ENCODE measurements at places on chromosomes 11 and 22.

DNA sequence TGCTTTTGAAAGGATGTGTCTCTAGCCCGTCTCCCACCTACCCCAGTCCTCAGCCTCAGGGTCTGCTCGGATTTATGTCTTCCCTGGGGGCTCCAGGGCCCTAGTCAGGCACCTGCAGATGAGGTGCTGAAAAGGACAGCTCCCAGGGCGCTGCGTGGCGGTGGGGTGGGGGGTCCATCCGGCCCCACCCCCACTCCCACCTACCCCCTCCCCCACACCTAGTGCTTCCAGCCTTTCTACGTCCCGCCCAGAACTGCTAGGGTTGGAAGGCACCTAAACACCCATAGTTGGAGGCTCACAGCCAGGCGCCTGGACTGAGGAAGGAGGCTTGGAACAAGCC lies 1.4 kb upstream of the ROBO3 start:
- no peak for DNase-seq

- DNase-seq, result no peak
Measured at GRCh38 chr11:72203163-72203562, 11.2 kb downstream of the FOLR1 start.

- DNase-seq, result no peak
Measured at GRCh38 chr22:41976961-41977566, 7.8 kb downstream of the SEPTIN3 start.

DNA sequence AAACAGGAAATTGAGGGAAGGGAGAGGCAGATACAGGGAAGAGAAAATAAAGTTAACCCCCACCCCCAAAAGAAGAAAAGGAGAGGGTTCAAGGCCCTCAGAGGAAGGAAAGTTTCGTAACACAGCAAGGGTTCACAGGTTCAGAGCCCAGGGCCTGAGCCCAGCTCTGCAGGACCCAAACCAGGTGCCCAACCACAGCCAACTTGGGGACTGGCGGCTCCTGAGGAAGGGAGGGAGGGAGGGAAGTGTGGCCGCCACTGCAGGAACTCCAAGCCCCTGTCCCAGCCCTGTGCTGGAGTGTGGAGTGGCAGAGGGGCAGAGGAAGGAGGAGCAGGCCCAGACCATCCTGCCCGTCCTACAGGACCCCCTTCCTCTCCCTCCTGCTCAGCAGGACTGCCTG lies 59.2 kb downstream of the ELFN2 start:
- DNase-seq, result no peak

GRCh38 chr11:24734742-24735237 lies 237.9 kb downstream of the LUZP2 start:
- DNase-seq, result no peak

- DNase-seq, result peak; percentile 10
Measured at GRCh38 chr11:86249307-86250098, 5.0 kb downstream of the EED start.

DNA sequence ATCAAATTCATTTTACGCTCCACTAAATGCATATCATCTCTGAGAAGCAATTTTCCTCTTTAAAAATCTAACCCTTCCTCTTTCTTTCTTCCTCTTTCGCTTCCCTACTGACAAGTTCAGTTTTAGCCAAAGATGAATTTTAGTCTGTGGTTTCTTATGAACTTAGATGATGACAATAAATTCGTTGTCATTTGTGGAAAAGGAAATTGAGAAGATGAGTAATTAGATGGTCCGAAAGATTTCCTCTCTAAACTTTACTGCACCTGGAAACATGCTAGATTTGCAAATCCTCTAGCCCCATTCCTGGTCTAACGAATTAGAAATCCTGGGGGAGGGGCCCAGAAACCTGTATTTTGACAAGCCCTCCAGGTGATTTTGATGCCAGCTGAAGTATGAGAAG lies 855.4 kb upstream of the CHORDC1 start:
- no peak for DNase-seq

GRCh38 chr22:24189249-24190158 lies 8.2 kb downstream of the SUSD2 start:
- peak; percentile 61 for DNase-seq

DNA sequence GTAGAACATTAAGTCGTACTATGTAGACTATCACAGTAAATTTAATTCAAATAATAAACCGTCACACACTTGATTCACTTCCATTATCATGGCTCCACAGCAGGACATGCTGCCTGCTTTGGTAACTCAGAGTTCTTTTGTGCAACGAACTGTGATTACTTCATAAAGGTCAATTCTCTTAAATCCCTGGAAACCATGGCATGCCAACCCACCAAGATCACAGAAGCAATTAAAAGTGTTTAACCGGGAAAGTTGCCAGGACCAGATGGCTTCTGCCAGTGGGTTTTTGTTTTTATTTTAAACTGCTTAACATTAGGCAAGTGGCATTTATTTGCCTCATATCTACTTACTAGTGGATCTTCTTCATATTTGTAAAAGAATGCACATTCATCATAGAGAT lies 1162.1 kb downstream of the DLG2 start:
- DNase-seq, result no peak

DNA sequence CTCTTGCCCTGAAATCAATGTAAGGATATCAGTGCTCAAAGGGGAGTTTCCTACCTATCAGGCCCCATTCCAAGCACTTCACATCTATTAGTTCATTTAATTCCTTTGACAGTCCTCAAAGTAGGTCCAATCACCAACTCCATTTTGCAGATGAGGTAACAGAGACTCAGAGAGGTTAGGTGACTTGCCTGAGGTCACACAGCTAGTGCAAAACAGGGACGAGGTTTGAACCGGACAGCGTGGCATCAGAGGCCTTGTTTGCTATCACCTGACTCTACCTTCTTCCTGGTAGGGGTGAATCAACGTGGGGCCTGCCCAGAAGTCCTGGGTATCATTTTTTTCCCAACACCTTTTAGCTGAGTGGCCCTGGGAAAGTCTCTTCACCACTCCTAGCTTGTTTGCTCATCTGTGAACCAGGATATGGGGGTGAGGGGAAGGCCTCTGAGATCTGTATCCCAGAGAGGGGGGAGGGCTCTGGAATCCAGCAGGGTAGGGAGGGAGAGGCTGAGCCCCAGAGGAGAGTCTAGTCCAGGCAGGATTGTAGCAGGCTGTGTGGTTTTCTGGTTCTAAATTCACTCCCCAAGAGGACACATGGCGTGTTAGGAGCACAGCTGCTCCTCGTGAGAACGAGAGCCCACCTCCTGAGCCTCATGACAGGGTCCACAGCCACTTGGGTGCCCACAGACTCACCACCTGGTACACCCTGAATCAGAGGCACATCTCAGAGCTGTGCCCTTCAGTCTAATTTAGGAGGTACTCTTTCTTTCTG lies 174.7 kb downstream of the MN1 start:
- DNase-seq, result no peak

DNA sequence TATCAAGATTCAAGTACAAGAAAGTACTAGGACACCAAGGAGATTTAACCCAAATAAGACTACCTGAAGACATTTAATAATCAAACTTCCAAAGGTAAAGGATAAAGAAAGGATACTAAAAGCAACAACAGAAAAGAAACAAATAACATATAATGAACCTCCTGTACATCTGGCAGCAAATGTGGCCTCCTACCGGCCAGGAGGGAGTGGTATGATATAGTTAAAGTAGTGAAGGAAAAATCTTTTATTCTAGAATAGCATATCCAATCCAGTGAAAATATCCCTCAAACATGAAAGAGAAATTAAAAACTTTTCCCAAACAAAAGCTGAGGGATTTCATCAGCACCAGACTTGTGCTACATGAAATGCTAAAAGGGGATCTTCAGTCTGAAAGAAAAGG lies 104.7 kb upstream of the GUCY1A2 start:
- no peak for DNase-seq

GRCh38 chr11:67508486-67509121 lies 642 bp upstream of the CDK2AP2 start:
- DNase-seq, result peak; percentile 97

- DNase-seq, result no peak
Measured at GRCh38 chr22:24322522-24322921, 51.9 kb downstream of the SPECC1L start.

GRCh38 chr11:122793515-122793914 lies 44.8 kb upstream of the CRTAM start:
- no peak for DNase-seq

DNA sequence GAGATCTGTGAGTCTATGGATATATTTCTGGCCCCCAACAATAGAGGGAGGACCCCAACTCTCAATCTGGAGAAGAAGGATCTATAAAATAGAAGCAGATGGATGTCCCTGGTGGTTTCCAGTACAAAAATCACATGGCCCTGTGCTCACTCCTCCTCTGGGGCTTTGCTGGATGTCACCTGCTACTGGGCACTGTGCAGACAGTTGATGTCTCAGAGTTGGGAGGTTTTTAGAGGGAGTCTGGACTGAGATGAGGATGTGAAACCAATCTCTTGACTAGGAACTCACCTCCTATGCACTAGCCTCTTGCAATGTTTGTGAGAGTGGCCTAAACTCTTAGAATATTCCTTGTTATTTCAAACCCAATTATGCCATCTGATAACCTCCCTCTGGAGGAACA lies 107.2 kb downstream of the SCN3B start:
- DNase-seq, result no peak

GRCh38 chr11:73542175-73542574 lies 55.7 kb downstream of the FAM168A start:
- DNase-seq, result no peak

- DNase-seq, result no peak
Measured at GRCh38 chr11:10715571-10715970, 22.0 kb upstream of the IRAG1 start.

DNA sequence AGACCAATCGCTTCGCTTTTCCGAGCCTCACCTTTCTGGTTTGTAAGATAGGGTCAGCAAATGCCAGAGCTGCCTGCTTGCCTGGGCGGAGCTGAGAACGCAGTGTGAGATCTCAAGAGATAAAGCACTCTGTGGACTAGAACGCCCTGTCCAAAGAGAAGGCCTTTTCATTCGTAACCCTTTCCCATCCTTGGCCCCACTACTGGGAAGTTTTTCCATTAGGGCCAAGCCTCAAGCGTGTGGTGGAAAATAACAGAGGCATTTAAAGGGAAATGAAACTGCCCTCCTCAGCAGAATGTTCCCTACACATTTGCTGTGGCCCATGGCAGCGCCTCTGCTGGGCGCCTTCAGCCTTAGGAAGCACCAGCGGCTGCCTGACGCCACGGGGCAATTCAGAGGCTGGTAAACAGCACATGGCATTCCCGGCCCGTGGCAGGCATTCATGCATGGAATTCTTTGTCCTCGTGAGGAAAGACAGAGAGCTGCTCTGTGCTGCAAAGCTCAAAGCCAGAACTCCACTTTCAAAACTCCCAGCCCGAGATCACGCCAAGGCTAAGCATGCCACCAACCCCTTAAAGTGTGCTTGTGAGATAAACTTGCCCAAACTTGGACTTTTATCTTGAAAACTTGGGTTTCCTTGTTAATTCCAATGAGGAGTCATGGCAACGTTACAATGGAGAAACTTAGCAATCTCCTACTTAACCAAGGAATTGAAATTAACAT lies 38.1 kb downstream of the AHNAK start:
- peak; percentile 86 for DNase-seq

GRCh38 chr11:124608147-124608546 lies 3.1 kb upstream of the PANX3 start:
- DNase-seq, result no peak

- DNase-seq, result no peak
Measured at GRCh38 chr11:4059424-4059823, 35.2 kb upstream of the RRM1 start.

GRCh38 chr11:59877325-59877724 lies 1.3 kb upstream of the OOSP3 start:
- DNase-seq, result no peak

- DNase-seq, result peak; percentile 68
Measured at GRCh38 chr11:36492724-36493304, 17.3 kb downstream of the TRAF6 start.

- DNase-seq, result peak; percentile 87
Measured at GRCh38 chr11:33941637-33942160, 49.8 kb upstream of the LMO2 start.

DNA sequence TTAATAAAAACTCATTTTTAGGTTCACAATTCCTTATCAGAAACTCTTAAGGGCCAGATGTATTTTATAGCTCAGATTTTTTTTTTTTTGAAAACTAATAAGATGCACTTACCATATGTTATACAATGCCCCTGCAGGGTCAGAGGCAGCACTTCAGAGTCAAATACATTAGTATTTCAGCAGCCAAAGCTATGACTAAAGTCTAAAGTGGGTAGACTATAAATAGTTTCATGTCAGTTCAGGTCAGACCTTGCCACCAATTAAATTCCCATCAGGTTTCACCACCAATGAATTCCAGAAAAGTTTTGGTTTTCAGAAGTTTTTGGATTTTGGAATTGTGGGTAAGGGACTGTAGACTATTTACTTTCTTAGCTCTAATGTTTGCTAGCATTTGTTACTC lies 75.9 kb downstream of the FAM83F start:
- no peak for DNase-seq

DNA sequence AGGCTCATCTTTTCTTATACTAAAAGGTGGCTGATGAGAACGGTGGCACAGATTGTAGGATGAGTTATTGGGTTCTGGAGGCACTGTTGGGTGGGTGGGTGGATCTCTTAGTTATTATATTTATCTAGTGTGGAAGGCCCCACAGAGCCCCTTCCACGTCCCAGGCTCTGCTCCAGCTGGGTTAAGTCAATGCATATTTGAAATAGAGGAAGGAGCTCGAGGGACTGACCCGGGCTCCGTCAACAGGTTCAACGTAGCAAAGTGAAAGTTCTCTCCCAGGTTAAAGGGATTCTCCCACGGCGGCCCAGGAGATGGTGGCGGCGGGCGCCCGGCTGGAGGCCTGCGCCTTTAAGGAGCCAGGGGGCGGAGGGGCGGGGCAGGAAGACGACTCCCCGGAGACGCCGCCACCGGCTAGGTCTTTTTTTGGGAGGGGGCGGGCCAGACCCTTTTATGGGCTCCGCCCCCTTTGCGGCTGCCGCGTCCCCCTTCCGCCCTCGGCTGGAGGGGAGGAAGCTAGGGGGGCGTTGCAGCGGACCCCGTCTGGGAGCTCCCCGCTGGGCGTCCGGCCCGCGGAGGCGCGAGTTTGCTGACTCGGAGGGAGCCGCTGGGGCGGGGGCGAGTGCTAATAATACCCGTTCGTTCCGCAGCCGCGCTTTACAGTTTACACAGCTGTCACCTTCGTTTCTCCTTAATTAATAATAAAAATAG lies 1.5 kb upstream of the INPPL1 start:
- peak; percentile 93 for DNase-seq

DNA sequence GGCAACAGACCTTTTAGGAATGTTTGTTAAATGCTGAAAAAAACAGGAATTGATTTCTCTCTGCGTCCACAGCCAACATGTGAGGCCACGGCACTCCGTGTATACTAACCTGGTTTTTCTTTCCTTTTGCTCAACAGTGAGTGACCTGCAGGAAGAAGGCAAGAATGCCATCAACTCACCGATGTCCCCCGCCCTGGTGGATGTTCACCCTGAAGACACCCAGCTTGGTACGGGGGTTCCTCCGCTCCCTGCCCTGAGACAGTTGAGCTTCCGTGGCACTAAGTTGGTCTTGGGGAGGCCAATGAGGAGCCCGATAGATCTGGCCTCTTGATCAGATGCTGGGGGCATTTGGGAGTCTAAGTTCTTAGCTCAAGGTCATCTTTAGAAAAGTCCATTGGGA lies 69.7 kb downstream of the PARVB start:
- DNase-seq, result no peak

- peak; percentile 41 for DNase-seq
Measured at GRCh38 chr22:40193429-40194421, 16.0 kb downstream of the TNRC6B start.
